ENCODE measurements at places on chromosomes 4 and X. TPM values are rescaled to one million over a fixed set of nuclear protein-coding genes. Genes with fewer than 3 reads are reported as not detected.

TMEM150C gene
- total RNA-seq: 1.7 TPM

ITIH6 gene
- total RNA-seq: 0.08 TPM

SSX2B gene
- total RNA-seq: not detected

DNA sequence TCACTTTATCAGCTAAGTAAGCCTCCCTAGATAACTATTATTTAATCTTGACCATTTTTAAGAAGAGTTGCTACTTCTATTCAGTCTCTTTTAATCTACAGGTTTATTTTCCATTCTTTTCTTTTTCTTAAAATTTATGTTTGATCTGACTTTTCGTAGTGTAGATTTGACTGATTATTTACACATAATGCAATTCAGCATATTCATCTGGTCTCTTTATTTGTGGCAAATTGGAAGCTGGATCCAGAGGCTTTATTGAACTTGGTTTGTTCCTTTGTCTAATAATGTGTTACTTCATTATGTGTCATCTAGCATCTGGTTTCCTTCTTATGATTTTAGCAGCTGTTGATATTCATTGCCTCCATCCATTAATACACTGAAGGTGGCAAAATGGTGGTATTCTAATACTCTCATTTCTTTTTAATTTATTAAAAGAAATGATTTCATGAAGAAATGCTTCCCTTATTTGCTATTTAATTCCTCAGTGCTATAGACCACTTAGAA is 113.0 kb downstream of the FBXW7 start:
- no peak overlapping the region for H3K27ac ChIP-seq
- H3K4me3 ChIP-seq: no peak overlapping the region
- DNase-seq: no peak
- H3K27me3 ChIP-seq: no peaks in the 10 kb centered on the region

- H3K4me3 ChIP-seq: no peak overlapping the region
- no peak for DNase-seq
- H3K36me3 ChIP-seq: no peaks in the 10 kb centered on the region
- H3K27me3 ChIP-seq: no peaks in the 10 kb centered on the region
- no peak overlapping the region for H3K27ac ChIP-seq
These were observed 80.3 kb upstream of the FAM9B start for GRCh38 chrX:9114245-9114644.

- H3K27ac ChIP-seq: peak overlapping the region; percentile 58
- no peak overlapping the region for H3K4me3 ChIP-seq
- no peaks in the 10 kb centered on the region for H3K36me3 ChIP-seq
- no peak for DNase-seq
- peaks cover 32% of the 10 kb centered on the region for H3K4me1 ChIP-seq
These were observed 27.5 kb upstream of the PLS3 start for GRCh38 chrX:115533485-115533884.

NALF2 gene
- total RNA-seq: not detected

- H3K4me3 ChIP-seq: peak within 1 kb of the TSS; percentile 83
- H3K36me3 ChIP-seq: no peaks in the 10 kb centered on the region
- DNase-seq: no peak
- H3K27ac ChIP-seq: peak within 1 kb of the TSS; percentile 61
- H3K4me1 ChIP-seq: peaks cover 8% of the 10 kb centered on the region
These were observed at the start of gene SCML2 for GRCh38 chrX:18354369-18355223. Gene SCML2 (minus strand): TSS chrX:18354688. CDS start chrX:18334071, 20,617 bp downstream.

DNA sequence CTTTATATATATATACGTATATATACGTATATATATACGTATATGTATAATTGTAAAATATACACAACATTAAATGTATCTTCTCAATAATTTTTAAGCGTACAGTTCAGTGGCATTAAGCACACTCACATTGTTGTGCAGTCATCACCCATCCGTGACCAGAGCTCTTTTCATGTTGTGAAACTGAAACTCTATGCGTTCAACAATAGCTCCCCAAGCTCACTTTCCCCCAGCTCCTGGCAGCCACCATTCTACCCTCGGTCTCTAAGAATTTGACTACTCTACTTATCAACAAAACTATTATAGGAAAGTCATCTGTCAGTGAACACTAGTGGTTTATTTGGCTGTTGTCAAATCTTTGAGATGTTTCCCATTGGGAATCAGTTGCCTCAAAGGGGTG is 621.8 kb upstream of the GALNT7 start:
- no peaks in the 10 kb centered on the region for H3K4me1 ChIP-seq
- H3K27ac ChIP-seq: no peak overlapping the region
- no peak for DNase-seq
- no peak overlapping the region for H3K4me3 ChIP-seq
- no peaks in the 10 kb centered on the region for H3K36me3 ChIP-seq

DNA sequence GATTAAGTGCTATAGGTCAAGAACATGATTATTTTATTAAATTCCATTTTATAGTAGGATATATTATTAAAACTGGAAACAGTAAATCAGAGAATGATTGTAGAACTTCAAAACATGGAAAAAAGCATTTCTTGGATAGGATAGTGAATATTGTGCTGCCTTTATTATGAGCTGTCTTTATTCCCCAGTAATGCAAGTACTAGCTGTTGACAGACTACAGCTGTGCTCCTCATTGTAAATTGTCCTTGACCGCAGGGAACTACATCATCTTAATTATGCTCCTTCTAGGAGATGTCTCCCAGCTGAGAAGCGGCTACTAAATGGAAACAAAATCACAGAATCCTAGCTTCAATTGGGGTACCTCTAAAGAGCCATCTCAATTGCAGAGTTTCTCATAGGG is 1457.2 kb upstream of the PCDH7 start:
- H3K27me3 ChIP-seq: no peaks in the 10 kb centered on the region
- H3K4me3 ChIP-seq: no peak overlapping the region
- DNase-seq: no peak
- no peaks in the 10 kb centered on the region for H3K4me1 ChIP-seq
- no peak overlapping the region for H3K27ac ChIP-seq
- no peaks in the 10 kb centered on the region for H3K36me3 ChIP-seq

DCAF8L2 gene
- total RNA-seq: not detected
